NCI-H1092 treated with DMSO at 0.1 percent for 48 hours (cell line): ENCODE measurements at places on chromosomes 12 and 14.

- peak; percentile 45 for DNase-seq
These were observed 185.7 kb upstream of the GRIN2B start for GRCh38 chr12:14167005-14167628.

- no peak for DNase-seq
These were observed 678 bp downstream of the TRMT61A start for GRCh38 chr14:103529383-103530365.

DNA sequence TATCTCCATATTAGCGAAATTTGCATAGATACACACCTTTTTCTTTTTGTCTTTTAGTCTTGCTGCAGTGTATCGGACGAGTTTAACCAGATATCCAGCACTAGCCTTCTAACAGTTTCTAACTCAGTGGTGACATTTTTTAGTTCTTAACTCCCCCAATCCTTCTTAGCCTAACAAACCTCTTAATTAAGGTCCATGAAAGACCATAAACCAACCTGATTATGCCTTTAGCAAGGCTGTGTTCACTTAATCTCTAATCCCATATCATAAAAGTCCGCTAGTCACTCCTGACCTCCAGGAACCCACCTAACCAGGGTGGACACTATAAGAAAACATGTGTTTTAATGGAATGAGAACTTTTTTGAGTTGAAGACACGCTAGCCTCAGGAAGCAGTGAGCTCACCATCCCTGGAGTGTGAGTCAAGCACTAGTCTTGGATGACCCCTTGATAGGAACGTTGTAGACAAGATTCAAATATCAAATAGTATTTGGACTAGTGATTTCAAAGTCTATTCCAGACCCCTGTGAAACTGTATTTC lies 9.5 kb downstream of the CDKN1B start:
- DNase-seq, result peak; percentile 45

DNA sequence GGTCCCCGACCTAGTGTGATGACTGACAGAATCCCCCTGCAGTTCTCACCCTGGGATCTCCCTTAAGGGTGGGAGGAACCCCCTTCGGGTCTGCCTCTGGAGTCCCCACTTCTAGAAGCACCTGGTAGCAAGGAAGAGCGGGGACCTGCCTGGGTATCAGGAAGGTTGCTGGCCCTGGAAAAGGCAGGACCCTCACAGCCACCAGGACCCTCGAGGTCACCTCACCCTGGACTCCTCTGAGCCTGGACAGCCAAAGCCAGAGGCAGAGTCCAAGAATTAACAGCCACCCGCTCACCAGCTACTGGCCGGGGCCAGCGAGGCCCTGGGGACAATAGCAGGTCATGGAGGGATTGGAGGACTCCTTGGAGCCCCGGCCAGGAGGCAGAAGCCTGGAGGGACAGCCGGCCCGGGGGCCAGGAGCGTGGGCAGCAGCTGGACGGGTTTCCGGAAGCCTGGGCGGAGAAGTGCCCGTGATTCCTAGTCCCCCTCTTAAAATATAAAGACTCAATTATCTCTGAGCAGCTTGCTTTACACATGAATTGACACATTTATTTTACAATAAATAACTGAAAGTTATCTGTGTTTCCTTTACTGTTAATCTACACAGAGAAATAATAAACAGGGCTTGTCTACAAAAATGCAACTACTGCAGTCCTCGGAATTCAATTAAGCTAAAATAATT lies 17.5 kb downstream of the BCL11B start:
- no peak for DNase-seq

- no peak for DNase-seq
These were observed 449.9 kb upstream of the FLRT2 start for GRCh38 chr14:85079842-85080730.

- DNase-seq, result no peak
These were observed 55.6 kb downstream of the CLIP1 start for GRCh38 chr12:122366685-122367475.
